ENCODE measurements at places on chromosomes 12 and 14. TPM values are rescaled to one million over a fixed set of nuclear protein-coding genes. Genes with fewer than 3 reads are reported as not detected.

GRCh38 chr12:72271451-72272090 lies 599 bp upstream of the TRHDE start:
- DNase-seq = no peak

DNA sequence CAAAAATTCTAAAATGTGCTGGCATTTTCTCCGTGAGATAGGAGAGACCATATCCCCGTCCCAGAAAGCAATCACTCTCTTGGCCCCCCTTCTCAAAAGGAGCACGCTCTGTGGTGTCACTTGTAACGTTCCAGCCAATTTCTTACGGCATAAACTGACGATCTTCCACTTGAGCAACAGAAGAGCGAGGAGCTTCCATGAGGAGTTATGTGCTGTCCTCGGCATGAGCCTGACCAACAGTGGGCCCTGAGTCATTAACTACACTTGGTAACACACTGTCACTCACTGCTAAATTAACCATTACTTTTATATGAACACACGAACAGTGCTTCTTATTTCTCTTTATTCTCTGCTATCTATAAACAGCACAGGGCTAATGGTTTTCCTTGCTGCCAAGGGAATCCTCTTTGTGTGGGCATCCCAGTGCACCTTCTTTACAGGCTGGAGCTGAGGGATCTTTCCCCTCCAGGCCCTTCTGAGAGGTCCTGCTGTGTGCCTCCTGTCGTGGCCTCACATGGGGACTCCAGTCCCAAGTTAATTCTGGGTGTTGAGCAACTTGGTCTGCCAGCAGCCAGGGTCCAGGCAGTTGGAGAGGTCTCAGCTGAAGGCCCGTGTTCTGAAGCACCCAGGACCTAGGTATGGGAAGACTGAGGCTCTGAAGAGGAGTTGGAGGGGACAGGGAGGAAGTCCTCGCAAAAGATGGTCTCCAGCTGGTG lies 9.4 kb downstream of the SLC6A13 start:
- no peak for DNase-seq

Gene CCDC38
- not detected for total RNA-seq

Gene TBX3
- 6.2 TPM for total RNA-seq

Gene IFI27
- total RNA-seq = 25.2 TPM

Gene SMCO2
- not detected for total RNA-seq

- no peak for DNase-seq
Measured at GRCh38 chr12:4858386-4858785, 51.3 kb upstream of the KCNA1 start.

DNA sequence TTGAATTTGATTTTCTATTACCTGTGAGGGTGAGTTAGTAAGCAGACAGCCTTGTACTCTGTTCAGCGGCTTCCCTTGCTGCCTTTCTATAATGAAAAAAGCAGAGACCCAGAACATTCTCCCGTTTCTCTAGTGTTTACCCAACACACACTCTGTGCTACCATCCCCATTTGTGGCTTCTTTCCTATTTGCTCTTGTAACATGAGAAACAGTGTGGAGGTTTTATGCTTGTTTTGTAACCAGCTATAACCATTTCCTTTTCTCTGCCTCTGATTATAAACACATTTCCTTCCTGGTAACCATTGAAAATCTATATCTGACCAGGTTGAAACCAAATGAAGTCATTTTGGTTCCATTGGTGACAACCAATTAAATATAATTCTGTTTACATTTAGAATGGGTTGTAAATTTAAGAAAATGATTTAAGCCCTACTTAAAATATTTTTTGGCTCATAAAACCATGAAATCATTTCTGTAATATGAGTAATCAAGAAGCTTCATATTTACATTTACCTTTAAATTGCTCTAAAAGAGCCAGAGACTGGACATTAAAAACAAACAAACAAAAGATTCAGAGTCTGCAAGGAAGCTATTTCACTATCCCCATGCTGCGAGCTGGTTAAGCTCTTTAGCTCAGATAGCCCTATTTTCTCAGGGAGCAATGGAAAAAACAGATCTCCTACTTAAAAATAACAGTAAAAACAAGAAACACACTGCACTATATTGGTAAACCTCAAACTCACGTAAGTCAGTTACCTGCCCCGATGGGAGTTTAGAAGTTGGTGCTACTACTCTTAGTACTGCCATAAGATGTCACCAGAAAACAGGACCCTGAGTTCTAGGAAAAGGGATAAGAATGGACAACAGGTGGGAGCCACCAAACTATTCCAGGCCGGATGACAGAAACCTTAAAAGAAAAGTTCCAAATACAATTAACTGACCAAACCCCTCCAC lies 206.5 kb upstream of the EEA1 start:
- no peak for DNase-seq

DNA sequence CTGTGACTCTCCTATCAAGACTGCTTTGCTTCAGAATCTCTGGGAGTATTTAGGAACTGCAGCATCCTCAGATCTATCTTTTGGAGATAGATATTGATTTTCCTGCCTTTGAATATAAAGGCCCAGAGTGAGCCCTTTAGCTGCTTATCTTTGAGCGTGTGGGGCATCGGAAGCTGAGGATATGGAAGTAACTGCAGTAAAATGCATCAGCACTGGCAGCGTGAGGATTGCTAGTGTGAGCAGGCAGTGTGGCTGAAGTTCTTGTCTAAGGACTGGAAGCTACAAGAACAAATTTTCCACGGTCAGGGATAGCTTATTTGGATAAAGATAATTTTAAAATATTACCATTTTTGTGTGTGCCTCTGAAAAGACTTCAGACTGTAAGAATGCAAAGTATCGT lies 474.7 kb downstream of the NPAS3 start:
- no peak for DNase-seq

- DNase-seq = no peak
Measured at GRCh38 chr12:105937009-105937408, 201.7 kb downstream of the NUAK1 start.

Gene LYZ
- total RNA-seq = 70.6 TPM

Gene PTHLH
- 0.83 TPM for total RNA-seq

GRCh38 chr12:40287369-40287975 lies 62.7 kb downstream of the LRRK2 start:
- no peak for DNase-seq

GRCh38 chr14:59126714-59127436 lies 61.6 kb upstream of the DAAM1 start:
- DNase-seq = no peak

GRCh38 chr12:62301799-62302133 lies 41.6 kb downstream of the USP15 start:
- no peak for DNase-seq

DNA sequence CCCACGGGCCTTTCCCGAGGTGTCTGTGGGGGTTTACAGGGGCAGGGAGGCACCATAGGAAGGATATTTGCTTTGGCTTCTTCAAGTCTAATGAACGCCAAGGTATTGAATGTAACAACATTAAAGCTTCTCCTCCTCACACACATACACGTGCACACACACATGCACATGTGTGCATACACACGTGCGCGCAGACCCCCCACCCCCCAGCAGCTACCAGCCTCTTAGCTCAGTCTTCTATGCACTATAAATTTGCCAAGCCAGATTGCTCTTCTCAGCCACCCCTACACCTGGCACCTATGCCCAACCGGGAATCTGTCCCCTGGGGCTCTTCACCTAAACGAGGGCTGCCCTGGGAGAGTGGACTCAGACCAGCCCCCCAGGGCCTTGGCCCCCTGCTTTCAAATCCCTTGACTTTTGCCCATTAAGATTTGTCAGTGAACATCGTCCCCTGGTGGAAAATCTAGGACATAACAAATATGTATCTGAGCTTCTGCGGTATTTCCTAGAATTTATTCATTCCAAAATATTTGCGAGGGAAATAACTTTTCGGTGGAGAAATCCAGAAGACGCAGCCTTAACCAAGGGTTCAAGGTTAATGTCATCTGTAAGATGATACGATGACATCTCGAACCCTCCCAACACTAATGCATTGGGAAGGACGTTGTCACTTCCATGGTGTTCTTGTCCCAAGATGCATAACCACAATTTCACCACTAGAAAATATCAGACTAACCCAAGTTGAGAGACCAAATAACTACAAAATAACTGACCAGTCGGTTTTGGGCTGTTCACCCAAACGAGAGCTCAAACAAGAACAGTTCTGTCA lies 330.4 kb downstream of the MED13L start:
- DNase-seq = no peak

Gene GNB3
- total RNA-seq = 2.0 TPM
